ENCODE measurements at places on chromosomes 5 and 9.

- no peak for DNase-seq
Observed at GRCh38 chr5:134003817-134004625, 754 bp downstream of the VDAC1 start.

DNA sequence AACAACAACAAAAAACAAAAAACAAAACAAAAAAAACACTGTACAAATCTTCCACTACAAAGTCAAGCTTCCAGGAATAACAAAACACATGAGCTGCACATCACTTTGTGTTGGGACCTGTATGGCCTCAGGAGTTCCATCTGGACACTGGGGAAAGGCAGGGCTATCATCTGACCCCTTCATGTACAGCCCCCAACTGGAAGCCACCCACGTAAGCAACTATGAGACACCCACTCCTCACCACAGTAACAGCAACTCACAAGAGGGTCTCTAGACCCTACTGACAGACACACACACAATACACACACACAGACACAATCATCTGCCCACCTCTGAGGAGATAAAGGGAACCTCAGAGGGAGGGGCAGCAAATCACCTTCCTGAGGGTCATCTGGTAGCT is 81.7 kb upstream of the LRRTM2 start:
- no peak for DNase-seq

DNA sequence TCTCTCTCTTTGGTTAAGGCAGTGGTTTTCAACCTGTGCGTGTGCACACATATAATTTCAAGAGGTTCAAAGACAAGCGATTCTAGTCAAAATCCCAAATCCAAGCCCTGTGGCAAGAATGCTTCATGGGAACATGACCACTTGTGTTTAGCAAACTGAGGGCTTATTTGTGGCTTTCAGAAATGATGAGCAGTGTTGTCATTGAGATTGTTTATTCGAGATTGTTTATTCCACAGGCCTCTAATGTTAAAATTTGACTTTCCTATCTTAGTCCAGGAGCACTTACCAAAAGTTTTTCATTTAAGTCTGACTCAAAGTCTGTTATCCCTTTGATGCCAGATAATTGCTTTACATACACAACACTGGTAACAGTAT is 111.1 kb upstream of the ELL2 start:
- DNase-seq: no peak

- no peak for DNase-seq
Observed at GRCh38 chr5:81522571-81522970, 128.6 kb upstream of the ACOT12 start.

DNA sequence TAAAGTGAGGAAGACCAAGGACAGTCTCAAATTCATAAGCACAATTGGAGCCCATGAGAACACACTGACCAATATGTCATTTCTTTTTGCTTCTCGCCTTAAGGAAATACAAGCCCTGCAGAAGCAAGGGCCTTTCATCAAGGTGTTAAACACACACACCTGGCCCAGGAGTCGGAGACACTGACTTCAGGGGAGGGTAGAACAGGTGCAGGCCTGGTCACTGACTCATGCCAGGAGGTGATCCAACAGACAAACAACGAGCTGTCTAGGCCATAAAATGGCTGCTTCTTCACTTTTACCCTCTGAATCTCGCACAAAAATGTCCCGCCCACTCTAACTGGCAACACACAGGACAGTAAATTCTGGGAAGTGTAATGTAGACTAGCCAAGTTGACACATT is 62.7 kb downstream of the RGMB start:
- no peak for DNase-seq

- no peak for DNase-seq
Observed at GRCh38 chr9:4933177-4933576, 51.9 kb upstream of the JAK2 start.

GRCh38 chr9:127550282-127550681 is 61.8 kb upstream of the STXBP1 start:
- no peak for DNase-seq

DNA sequence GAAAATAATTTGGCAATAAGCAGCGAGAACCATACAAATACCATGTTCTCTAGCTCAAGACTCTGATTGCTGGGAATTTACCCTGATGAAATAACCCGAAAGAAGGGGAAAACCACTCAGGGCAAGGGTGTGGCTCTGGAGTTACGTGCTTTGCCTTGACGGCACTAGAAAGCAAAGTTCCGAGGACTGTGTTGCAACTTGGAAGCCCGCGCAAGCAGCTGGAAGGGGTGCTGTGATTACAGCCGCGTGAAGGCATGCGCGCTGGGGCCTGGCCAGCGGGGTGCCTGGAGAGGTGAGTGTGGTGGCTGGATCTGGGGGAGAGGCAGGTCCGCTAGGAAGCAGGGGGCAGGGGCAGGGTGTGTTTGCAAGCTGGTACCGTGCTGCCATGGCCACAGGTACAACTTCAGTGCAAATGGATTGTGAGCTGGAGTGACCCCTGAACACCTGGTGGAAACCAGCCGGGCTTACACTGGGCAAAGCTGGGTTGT is 52.6 kb upstream of the CNOT6 start:
- no peak for DNase-seq

- no peak for DNase-seq
Observed at GRCh38 chr5:137836298-137836697, 31.4 kb upstream of the MYOT start.

GRCh38 chr5:126199467-126199866 is 223.7 kb upstream of the GRAMD2B start:
- no peak for DNase-seq

DNA sequence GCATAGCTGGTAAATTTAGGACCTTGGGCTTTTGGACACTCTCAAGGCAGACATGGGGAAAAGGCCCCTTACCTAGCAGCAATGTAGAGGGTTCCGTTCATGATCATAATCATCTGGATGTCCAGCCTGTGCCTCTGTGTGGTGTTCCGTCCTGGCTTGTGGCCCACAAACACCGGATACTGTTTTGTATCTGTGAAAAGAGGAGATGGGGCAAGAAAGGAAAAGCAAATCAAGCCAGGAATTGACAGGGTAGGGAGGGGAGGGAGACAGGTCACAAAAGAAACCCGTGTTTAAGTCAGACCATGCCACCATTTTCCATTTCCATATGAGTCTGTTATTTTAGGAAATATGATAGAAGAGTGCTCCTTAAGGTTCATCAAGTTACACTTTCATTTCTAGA is 72.5 kb downstream of the SEMA6A start:
- DNase-seq: no peak

- no peak for DNase-seq
Observed at GRCh38 chr9:70060883-70061507, 17.3 kb downstream of the MAMDC2 start.

DNA sequence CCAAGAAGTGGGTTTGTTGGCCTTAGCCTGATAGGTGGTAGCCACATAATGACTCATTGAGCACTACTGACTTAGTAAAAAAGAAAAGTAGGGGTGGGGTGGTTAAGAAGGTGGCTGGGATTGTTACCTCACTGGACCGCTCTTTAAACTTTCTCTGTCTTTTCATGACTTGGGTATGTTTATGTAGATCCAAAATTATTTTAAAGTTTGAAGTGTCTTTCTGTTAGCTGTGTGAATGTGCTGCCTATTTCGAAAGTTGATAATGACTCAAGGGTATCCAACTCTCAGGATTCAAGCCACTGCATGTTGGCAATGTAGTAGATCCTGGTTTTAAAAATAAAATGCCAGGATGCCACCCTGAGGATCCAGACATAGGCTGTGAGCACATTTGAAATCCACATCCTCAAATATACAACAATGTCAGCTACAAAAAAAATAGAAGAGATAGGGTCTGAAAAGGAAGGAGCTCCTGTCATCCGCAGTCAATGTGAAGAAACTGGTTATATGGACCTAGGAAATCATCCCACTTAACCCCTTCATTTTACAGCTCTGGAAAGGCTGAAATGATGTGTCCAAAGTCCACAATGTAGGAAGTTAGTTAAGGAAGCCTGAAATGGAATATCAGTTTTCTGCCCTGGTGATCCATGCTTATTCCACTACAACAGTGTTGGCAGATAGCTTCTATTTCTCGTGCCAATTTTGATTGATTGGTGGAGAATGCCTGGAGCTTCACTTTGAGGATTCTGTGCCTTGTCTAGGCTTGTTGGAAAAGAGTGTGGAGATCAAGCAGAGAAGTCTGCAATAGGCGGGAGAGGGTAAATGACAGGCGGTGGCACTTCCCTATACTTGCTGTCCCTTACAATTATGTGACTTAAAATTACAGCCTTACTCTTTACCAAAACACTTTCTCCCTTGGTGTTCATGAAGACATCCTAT is 23.4 kb downstream of the ZNF462 start:
- no peak for DNase-seq

DNA sequence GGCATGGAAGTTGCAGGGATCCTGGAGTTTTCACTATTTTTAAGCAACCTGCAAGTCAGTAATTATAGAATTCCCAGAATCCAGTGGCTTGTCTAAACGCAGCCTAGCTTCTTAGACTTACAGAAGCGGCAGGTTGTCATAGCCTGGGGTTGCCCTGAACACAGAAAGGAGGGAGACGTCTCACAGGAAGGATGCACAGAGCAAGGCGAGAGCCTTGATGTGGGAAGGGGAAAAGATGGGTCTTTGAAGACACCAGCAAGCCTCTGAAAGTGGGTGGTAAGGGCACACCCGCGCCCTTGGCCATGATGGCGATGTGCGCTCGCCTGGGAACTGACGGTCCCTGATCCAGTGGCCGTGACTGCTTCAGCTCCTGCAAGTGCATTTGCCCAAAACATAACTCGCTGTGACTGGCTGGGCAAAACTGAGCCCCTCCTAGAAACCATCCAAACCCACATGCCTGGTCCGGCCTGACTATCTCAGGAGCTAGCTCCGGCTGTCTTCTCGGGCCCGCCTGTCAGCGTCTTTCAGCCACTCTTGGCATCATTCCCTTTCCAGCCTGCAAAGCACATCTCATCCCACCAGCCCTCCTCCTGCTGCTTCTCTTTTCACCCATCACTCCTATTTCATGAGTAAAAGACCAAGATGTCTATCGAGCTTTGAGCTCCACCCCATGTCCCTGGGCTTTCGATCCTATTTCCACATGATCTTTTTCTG is 17.1 kb downstream of the FBP1 start:
- no peak for DNase-seq

DNA sequence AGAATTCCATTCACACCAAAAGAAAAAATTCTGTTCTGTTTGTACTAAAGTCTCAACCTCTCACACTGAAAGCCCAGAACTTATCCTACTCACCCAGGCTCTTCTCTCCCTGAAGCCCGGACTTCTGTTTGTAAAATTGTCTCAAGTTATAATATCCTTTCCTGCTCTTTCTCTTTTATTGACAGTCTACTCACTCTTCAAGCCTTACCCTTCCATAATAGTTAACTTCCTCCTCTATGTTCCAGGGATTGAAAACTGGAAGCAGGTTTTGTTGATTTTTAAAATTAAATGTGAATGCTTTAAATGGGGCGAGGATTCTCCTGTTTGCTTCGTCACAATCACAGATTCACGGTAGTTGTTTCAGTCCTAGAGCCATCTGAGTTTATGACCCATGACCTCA is 51.7 kb upstream of the CCDC112 start:
- DNase-seq: no peak

GRCh38 chr5:93649234-93649900 is 66.3 kb downstream of the NR2F1 start:
- no peak for DNase-seq

- no peak for DNase-seq
Observed at GRCh38 chr9:84357275-84357674, 16.7 kb upstream of the SLC28A3 start.

- DNase-seq: peak; percentile 83
Observed at GRCh38 chr9:136686794-136687711, at the start of gene AGPAT2. Gene AGPAT2 (minus strand): TSS chr9:136687457. CDS start chr9:136687357, 100 bp downstream.

DNA sequence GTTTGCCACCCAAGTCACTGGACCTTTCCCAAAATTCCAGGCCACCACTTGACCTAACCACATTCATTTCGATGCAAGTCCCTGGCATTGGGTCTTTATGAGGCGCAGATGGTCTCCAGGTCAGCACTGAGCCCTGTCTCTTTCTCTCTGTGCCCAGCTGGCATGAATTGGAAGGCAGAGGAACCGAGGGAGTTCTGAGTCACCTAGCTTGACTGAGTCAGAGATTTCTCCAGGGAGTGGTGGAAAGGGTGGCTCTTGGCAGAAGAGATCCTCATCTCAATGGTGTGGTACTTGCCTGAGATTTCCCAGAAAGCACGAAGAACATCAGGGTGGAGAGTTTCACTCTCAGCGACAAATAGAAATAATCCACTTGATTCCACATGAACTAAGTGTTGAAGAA is 43.8 kb downstream of the WDR36 start:
- DNase-seq: no peak

- DNase-seq: no peak
Observed at GRCh38 chr9:105403552-105404248, 44.1 kb upstream of the FSD1L start.

- DNase-seq: peak; percentile 15
Observed at GRCh38 chr5:173648308-173648866, 31.9 kb upstream of the BOD1 start.

DNA sequence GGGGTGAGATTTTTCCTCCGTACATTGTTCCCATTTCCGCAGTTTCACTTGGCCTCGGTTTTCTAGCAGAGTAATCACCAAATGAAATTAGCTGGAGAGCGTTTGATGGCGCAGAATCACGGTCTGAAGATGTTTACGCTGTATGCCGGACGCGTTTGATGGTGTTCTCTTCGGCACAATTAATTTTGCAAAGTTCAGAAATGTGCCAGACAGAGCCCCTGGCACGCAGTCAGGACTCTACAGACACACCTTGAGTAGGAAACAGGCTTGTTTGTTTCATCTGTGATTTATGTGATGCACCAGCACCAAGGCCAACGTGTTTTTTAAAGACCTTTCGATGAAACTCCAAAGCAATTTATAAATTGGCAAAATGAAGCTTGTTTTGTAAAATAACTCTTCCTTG is 863 bp upstream of the LIFR start:
- DNase-seq: no peak

- no peak for DNase-seq
Observed at GRCh38 chr5:83354958-83355357, 116.6 kb upstream of the VCAN start.

DNA sequence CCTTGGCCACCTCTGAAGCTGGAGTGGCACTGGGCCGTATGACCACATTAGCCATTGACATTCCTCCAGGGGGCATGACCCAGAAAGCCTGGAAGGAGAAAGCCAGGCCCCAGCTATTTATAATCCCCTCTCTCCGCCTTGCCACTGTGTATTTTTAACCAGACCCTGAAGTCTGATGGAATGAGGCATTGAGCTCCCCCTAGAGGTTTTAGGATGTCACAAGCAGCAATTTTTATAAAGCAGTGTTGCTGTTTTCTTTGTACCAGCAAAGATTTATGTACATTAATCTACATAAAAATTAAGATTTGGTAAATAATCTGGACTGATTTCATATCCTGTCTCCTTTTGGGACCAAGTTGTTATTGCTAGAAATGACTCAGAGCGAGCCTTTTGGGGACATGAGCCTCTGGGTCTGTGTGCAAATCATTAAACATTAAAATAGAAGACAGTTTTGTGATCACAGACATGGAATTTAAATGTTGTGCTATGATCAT is 127.1 kb downstream of the TRIO start:
- DNase-seq: no peak

All from ascending aorta (tissue), 2 donors.